Activated CD8-positive, alpha-beta memory T cell treated with anti-CD3 and anti-CD28 coated beads for 48 hours (primary cell): ENCODE measurements at places on chromosomes 1 and 21.

DNA sequence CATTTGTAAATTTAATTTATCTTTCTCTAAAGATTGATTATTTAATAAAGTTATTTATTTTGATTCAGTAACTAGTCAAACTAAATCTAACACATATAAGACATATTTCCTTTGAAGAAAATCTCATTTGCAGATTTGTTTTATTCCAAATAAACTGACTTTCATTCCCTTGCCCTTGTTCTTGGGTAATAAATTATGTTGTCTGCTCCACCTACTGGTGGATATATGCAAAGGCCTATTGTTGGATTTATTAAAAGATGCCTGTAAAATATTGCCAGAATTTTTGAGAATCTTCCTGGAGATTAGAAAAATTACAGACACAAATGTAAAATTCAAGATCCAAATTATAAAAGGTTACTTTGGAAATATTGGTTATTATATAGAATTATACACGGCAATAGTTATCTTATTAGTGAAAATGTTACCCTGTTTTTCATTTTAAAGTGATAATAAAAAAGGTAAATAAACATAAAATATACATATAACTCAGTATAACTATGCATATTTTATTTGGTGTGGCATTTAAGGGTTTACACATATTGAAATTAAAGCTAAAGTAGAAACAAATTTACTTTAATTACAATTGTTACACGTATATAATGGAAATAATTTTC, 116.1 kb downstream of the SPATA17 start:
- DNase-seq = no peak

DNA sequence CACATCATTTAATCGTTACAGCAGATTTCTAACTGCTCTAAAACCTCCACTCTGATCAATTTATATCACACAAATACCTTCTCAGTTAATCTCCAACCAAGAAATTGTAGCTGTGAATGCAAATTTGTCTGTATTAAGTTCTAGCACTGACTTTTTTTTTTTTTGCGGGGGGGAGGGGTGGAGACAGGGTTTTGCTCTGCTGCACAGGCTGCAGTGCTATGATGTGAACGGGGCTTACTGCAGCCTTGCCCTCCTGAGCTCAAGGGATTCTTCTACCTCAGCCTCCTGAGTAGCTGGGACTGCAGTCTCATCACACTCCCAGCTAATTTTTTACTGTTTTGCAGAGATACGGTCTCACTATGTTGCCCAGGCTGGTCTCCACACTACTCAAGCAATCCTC, 163.6 kb downstream of the RERE start:
- DNase-seq = no peak

GRCh38 chr1:166839600-166840308, 479 bp downstream of the POGK start:
- DNase-seq = no peak

DNA sequence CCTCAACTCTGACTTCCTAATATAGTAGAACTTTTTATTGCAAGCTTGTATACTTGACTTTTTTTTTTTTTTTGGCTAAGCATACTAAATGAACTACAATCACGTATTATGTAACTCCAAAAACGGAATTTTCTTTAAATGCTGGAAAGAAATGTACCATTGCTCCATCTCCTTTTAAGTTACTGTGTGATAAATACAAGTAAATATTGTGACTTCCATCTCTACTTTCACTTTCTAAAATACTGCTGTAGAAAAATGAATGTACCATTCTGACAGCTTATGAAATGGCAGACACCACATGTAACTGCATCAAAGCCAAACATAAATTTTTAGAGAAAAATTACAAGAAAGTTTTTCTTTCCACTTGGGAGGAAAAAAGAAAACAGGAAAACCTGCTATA, 54.7 kb downstream of the ASH1L start:
- no peak for DNase-seq

- DNase-seq = peak; percentile 49
These were observed 31.5 kb downstream of the CHD5 start for GRCh38 chr1:6148497-6149241.

DNA sequence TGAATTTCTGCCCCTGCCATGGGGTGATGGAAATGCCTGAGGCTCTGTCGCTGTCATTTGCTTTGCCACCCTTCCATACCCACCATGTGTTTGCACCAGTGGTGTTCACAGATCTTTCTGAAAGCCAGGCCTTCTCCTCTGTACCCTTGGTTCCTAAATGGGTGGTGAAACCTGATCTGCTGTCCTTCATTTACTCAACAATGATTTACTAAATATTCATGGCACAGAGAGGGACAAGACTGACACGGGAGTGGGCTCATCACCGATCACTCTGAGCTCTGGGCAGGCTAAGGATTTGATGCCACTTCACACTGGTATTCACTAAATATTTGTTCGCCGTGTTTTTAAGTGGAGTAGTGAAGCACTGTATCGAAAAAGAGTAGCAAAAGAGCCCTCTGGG, 40.9 kb downstream of the LRRC8B start:
- DNase-seq = no peak

GRCh38 chr1:175268720-175269119, 76.1 kb upstream of the KIAA0040 start:
- DNase-seq = no peak
